ENCODE measurements at places on chromosomes 1 and 21. TPM values are rescaled to one million over a fixed set of nuclear protein-coding genes. Genes with fewer than 3 reads are reported as not detected.

The GSTM2 gene
- total RNA-seq = 20.8 TPM

The AIM2 gene
- total RNA-seq = 0.46 TPM

The ZNF496 gene
- total RNA-seq = 12.8 TPM

The OR2L3 gene
- not detected for total RNA-seq

The SH3BGR gene
- 3.0 TPM for total RNA-seq

The FCER1A gene
- not detected for total RNA-seq

The ELAPOR1 gene
- 0.89 TPM for total RNA-seq

The MRPS6 gene
- total RNA-seq = 11.9 TPM

The CD1E gene
- total RNA-seq = not detected

The CLIC4 gene
- 353 TPM for total RNA-seq

The NTNG1 gene
- total RNA-seq = 2.2 TPM

The SLC5A3 gene
- 71.6 TPM for total RNA-seq

The PLA2G5 gene
- total RNA-seq = not detected

The NOS1AP gene
- 0.89 TPM for total RNA-seq

The TEDDM1 gene
- total RNA-seq = not detected

The ROR1 gene
- total RNA-seq = 9.1 TPM

The GUK1 gene
- total RNA-seq = 379 TPM

The SGIP1 gene
- total RNA-seq = 4.4 TPM

The GUCA2A gene
- not detected for total RNA-seq

The TRIM45 gene
- 2.4 TPM for total RNA-seq

The SFN gene
- total RNA-seq = 0.14 TPM

The OR2T35 gene
- not detected for total RNA-seq

The GJA9 gene
- not detected for total RNA-seq

The AMPD2 gene
- 116 TPM for total RNA-seq

The SYT14 gene
- 0.89 TPM for total RNA-seq

The INAVA gene
- total RNA-seq = 0.18 TPM

The GBP6 gene
- not detected for total RNA-seq

The MPL gene
- total RNA-seq = not detected

The CAPN8 gene
- not detected for total RNA-seq

The VWA1 gene
- total RNA-seq = 13.1 TPM

The PKP1 gene
- 0.30 TPM for total RNA-seq

The GORAB gene
- total RNA-seq = 21.9 TPM

The OVAAL gene
- not detected for total RNA-seq

The AGMAT gene
- total RNA-seq = 1.5 TPM

The TMEM125 gene
- total RNA-seq = not detected

The OR2L5 gene
- not detected for total RNA-seq

The PGBD5 gene
- not detected for total RNA-seq

The BGLAP gene
- 0.59 TPM for total RNA-seq

The SLFNL1 gene
- total RNA-seq = 0.89 TPM

The PKNOX1 gene
- total RNA-seq = 13.1 TPM

The INTS3 gene
- 34.1 TPM for total RNA-seq

The SCAF4 gene
- 3.9 TPM for total RNA-seq

The MCOLN2 gene
- 0.30 TPM for total RNA-seq

The GUCA2B gene
- not detected for total RNA-seq

The NUF2 gene
- 0.89 TPM for total RNA-seq

The BRDT gene
- not detected for total RNA-seq

The PTPN7 gene
- not detected for total RNA-seq

The DCST1 gene
- not detected for total RNA-seq

The ASTN1 gene
- total RNA-seq = under 0.01 TPM

The DNALI1 gene
- total RNA-seq = 0.89 TPM

The OR2T29 gene
- not detected for total RNA-seq

The KRTAP21-2 gene
- total RNA-seq = not detected

The ACTA1 gene
- 0.14 TPM for total RNA-seq

The BARHL2 gene
- total RNA-seq = not detected

The SUSD4 gene
- total RNA-seq = under 0.01 TPM

Data from smooth muscle cell of the umbilical artery (primary cell).